ENCODE measurements at places on chromosomes 4 and X.

DNA sequence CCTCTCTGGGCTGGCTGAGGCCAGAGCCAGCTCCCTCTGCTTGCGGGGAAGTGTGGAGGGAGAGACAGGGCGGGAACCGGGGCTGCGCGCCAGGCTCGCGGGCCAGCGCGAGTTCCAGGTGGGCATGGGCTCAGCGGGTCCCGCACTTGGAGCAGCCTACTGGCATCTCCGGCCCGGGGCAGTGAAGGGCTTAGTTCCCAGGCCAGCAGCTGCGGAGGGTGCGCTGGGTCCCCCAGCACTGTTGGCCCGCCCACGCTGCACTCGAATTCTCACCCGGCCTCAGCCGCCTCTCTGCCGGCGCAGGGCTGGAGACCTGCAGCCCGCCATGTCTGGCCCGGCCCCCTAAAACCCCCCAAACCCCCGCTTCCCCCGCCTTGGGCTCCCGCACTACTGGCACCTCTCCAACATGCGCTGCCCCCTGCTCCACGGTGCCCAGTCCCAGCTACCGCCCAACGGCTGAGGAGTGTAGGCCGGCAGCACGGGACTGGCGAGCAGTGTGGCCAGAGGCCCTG lies 33.8 kb upstream of the FAT4 start:
- DNase-seq, result no peak

DNA sequence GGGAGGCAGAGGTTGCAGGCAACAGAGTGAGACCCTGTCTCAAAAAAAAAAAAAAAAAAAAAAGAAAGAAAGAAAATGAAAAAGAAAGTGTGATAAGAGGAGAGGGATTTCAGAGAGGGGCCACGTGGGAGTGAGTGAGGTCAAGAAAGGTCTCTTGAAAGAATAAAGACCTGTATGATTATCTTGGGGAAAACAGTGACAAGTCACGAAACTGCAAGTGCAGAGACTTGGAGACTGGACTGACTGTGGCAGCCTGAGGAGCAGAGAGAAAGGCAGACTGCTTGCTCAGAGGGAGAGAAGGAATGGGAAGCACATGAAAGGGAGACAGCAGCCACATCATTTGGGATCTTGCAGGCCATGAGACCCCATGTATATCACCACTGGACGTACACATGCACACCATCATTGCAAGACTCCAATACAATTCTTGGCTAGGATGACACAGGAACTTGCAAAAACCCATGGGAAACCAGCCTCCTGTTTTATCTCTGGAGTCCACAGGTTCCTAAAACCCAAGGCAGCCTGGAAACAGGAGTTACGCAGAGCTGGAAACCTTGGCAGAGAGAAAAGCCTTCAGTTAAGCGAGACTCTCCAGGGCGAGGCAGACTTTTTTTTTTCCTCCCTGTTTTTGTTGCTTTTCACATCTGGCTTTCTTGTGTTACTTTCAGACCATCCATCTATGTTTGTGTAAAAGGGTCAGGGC lies 207.0 kb upstream of the TBL1X start:
- DNase-seq, result no peak

DNA sequence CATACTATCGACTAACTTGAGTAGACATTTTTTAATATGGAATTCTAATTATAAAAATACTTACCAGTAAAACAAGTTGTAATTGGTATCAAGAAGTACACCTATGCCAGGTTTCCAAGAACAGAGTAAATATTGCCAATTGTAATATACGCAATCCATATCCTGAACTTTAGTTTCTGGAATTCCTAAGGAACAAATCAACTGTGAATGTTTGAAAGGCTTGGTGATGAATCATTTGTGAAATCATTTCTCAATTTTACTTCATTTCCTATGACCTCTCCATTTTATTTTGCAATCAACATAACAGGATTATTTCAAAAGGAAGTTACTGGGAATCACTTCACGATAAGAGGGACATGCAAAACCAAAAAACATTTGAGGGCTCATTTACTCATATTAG lies 3.7 kb downstream of the IL13RA2 start:
- no peak for DNase-seq

DNA sequence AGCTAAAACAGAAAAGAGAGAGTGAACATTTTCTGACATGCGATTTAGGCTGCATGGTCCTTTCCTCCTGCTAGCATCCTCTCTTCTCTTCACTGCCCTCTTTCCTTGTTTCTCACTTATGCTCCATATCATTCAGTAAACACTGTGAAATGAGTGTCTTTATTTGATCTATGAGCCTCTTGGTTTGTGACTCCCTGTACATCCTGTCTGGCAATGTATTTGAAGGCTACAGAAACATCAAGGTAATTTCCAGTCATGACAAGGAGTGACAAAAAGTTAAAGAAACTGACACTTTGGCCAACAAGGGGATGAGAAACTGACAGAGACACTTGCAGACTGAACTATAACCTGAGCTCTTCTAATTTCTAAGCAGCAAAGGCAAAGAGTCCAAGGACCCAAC lies 8.7 kb downstream of the FTHL17 start:
- DNase-seq, result no peak

DNA sequence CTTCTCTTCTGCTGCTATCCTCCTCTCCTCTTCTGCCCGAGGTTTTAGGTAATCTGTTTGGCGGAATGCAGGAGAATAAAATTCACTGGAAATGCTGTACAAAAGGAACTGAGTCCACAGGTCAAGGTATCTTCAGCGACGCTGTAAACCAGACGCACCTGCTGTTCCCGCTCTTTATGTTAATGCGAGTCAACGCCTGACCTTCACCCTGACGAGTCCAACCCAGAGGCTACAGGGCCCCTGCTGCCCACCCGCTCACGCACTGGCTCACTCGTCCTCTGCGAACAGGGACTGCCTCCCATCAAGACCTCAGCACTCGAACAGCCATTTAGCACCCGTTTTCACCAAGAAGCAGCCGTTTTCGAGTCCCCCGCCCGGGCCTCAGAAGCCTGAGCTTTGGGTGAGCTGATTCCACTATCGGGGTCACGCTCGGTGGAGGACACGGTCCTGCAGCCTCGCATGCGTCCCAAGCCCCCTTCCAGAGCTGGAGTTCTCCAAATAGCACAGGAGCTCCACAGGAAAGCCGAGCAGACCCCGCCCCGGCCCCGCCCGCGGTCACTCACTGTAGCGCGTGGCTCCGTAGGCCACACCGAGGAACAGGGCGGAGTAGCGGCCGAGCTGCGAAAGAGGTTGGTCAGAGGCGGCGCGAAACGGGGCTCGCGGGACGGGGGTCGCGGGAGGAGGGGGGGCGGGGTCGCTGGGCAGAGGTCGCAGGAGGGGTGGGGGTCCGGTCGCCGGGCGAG lies 556 bp downstream of the ATP5ME start:
- DNase-seq, result no peak

GRCh38 chr4:86376850-86377249 lies 17.0 kb upstream of the MAPK10 start:
- no peak for DNase-seq

DNA sequence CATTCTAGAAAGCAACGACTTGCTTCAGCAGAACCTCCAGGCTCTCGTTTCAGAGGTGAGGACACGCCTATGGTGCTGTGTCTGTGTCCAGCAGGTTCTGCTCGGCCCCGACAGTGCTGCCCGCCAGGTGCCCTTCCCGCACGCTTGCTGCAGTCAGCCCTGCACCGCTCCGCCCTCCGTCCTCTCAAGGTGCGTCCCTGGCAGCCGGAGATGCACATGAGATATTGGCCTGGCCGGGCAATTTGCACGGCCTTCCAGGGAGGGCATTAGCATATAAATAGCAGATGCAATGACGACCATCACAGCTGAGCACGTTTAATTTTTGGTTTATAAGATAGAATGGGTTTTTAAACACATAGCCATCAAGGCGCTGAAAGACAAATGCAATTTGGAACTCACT lies 14.4 kb downstream of the UVSSA start:
- DNase-seq, result no peak

DNA sequence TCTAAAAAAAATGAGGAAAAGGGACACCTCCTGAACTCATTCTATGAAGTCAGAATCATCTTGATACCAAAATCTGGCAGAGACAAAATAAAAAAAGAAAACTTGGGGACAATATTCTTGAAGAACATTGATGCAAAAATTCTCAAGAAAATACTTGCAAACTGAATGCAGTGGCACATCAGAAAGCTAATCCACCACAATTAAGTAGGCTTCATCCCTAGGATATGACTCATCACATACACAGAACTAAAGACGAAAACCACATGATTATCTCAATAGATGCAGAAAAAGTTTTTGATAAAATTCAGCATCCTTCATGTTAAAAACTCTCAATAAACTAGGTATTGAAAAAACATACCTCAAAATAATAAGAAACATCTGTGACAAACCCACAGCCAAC lies 98.3 kb downstream of the FAM47B start:
- DNase-seq, result no peak

DNA sequence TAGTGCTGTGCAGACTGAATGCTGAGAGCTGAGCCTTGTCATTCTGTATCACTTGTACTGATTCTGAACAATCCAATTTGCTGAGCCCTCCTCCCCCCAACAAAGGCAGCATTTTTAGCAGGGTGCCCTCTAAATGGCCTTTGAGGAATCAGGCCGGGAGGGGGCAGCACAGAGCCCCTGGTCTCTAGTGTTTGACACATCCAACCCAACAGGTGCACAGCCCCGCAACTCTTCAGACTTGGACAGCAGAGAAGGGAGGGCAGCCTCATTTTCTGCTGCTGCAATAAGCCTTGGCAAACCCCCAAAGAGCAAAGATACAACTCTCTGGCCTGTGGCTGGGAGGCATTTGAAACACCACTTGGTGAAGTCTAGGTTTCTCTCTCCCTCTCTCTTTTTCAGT lies 3.4 kb downstream of the ATP1B4 start:
- peak; percentile 4 for DNase-seq

- DNase-seq, result no peak
Measured at GRCh38 chr4:69025191-69025998, 70.9 kb upstream of the UGT2B7 start.

DNA sequence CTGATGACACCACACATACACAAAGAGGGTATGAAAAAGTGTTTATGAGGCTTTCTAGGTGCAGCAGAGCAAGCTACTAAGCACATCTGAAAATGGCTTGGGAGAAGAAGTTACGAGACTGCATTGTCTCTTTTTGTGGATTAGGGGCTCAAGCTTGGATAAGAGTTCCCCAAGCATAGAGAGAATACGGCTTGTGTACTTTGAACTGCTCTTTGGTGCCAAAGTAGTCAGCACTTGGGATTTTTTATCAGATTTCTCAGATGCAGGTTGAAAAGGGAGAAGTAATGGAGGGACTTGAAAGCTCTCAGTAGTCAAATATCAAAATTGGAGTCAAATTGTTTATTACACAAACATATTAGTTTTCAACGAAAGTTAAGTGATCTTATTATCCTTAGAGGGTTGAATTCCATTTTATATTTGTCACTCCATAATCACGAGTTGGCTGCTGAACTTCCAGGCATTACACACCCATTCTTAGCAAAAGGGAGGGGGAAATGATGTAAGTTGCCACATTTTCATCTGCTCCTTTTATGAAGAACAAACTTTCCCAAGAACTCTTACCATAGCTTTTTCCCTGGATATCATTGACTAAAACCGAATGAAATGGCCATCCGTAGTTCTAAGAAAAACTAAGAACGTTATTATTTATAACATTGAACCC lies 1904.9 kb downstream of the PCDH7 start:
- DNase-seq, result no peak

GRCh38 chrX:2677764-2678163 lies 13.3 kb upstream of the CD99 start:
- DNase-seq, result no peak

DNA sequence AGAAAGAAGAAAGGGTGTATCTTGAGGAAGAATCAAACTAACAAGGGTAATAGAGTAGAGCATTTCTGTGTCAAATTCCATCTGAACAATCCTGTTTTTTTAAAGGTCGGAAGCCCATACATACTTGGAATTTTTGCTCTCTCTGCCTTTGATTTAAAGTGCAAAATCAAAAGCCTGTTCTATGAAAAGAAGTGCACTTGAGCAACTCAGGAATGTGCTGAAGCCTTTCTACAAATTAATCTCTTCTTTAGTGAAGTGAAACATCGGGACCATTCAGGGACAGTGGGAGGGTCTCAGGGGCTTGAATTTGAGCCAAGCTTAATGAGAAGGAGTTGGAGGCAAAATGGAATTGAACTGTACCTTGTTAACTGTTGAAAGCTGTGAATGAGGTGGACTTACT lies 1008.5 kb upstream of the LCORL start:
- DNase-seq, result no peak

- DNase-seq, result no peak
Measured at GRCh38 chrX:12330841-12331240, 192.6 kb downstream of the FRMPD4 start.

- DNase-seq, result no peak
Measured at GRCh38 chrX:8849458-8849857, 48.3 kb upstream of the FAM9A start.

DNA sequence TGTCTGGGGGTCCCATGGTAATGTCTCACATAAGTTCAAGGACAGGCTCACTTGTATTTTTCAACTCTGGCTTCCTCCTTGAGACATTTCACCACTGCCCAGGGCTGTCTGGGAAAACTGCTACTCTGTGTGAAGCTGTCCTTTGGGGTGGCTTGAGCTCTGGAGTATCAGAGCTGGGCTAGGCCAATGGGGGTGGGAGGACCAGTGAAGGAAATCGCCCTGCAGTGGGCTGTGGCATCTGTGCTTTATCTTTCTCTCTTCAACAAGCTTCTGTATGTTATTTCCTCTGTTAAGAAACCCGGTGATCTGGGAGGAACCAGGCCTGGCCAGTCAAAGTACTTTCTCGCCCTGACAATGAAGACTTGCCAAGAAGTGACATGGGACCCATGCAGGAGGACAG lies 87.4 kb downstream of the SMIM20 start:
- no peak for DNase-seq

- peak; percentile 43 for DNase-seq
Measured at GRCh38 chrX:112818114-112819007, 22.3 kb downstream of the AMOT start.

- peak; percentile 24 for DNase-seq
Measured at GRCh38 chrX:48971249-48972219, at the start of gene KCND1. Gene KCND1, minus strand, starts transcription at chrX:48971844. Its CDS starts 1,573 bp downstream, at chrX:48970271.

DNA sequence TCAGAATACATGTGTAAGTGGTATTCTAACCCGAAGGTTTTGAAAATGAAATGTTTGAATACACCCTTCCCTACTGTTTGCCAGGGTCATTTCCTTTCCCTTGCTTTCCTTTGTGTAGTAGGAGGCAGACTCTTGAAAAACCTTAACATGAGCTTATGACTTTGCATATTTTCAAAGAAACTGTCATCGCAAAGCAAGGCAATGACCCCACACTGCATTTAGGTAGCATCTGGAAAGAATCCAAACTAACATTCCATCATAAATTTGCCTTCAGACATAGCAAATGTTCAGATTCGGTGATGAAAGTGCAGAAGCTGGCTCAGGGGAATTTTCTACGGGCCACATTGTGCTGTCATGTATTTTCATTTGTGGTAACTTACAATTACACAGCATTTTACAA lies 32.3 kb downstream of the SH2D1A start:
- no peak for DNase-seq

GRCh38 chrX:84216881-84217280 lies 28.9 kb upstream of the RPS6KA6 start:
- DNase-seq, result no peak

DNA sequence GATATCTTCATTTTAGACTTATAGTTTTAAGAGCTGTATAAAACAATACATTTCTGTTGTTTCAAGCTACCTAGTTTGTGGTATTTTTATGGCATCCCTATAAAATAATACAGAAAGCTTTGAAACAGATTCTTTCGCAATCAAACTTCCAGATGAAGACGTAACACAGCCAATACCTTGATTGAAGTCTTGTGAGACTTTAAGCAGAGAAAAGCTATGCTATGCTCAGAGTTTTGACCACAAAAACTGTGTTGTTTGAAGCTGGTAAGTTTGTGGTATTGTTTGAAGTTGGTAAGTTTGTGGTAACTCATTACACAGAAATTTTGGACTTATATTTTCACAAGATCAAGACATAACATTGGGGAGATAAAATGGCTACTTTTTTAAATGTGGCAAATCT lies 201.8 kb upstream of the UGT8 start:
- no peak for DNase-seq

Measured in DMS79 (cell line).